ENCODE measurements at places on chromosomes 1 and 21.

DNA sequence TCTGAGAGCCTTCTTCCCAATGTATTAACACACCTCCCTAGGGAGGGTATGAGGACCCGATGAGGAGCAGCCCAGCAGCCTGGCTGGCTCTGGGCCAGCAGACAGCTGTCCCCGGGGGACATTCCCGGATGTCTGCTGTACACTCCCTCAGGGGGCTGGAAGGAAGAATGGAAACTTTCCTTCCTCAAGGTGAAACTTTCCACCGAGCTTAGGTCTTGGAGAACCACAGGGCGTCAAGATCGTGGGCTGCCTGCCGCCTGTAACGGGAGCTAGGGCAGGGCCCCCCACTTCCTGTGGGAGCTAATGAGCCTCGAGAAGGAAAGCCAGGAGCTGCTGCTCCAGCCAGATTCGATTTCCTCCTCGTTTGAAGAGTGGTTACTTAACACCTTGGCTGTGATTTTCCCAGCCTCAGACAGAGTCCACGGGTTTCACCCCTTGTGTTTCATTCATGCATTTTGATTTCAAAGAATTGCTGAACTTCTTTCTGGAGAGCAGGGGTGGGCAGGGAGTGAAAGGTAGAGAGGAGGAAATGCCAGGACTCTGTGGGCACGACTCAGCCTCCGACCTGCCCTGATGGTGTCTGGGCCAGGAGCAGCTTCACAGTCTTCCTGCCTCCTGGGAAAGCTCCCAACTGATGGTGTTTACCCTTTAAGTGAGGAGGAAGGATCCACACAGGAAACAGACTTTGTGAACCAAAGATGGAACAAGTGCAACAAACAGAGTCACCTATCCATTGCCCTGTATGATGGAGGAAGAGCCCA lies 29.7 kb downstream of the UBE2T start:
- no peak for DNase-seq

- peak; percentile 87 for DNase-seq
Observed at GRCh38 chr1:7940745-7941436, at the start of gene TNFRSF9. TSS of gene TNFRSF9 (minus strand) at chr1:7940839. CDS start at chr1:7939994, 845 bp downstream.

- no peak for DNase-seq
Observed at GRCh38 chr1:43890815-43891214, 42.8 kb upstream of the ARTN start.

GRCh38 chr1:180800945-180801344 lies 111.8 kb upstream of the KIAA1614 start:
- no peak for DNase-seq

DNA sequence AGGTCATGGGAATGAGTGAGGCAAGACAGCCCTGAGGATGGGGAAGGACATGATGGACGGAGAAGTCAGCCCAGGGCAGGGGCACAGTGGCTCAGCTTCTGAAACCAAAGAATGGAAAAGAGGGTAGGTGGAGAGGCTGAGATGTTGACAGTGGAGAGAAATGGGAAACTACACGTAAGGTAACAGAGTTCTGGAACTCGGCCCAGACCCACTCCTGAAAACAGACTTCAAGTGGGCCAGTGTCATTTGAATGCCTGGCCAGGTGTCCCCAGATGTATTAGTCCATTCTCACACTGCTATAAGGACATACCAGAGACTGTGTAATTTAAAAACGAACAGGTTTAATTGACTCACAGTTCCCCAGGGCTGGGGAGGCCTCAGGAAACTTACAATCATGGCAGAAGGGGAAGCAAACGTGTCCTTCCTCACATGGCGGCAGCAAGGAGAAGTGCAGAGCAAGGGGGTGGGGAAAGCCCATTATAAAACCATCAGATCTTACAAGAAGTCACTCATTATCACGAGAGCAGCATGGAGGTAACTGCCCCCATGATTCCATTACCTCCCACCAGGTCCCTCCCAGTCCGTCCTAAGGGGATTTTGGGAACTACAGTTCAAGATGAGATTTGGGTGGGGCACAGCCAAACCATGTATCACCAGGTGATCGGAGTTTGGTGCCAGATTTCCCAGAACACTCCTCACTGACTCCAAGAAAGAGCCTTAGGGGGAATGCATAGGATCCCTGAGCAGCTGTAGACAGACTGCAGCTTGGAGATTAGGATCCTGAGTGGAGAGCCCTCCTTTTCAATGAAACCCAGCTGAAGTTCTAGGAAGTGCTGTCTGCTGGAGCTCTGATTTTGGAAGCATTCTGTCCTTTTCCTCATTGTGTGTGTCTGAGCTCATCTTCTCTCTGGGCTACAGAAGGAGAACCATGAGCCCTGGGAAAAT lies 40.3 kb downstream of the FHAD1 start:
- no peak for DNase-seq

GRCh38 chr21:45286671-45287437 lies 841 bp downstream of the POFUT2 start:
- DNase-seq = peak; percentile 38

GRCh38 chr1:209685821-209686220 lies 10.6 kb downstream of the G0S2 start:
- DNase-seq = no peak

GRCh38 chr1:63935553-63935952 lies 161.7 kb downstream of the ROR1 start:
- DNase-seq = no peak

- no peak for DNase-seq
Observed at GRCh38 chr1:193674292-193674944, 488.0 kb upstream of the B3GALT2 start.

DNA sequence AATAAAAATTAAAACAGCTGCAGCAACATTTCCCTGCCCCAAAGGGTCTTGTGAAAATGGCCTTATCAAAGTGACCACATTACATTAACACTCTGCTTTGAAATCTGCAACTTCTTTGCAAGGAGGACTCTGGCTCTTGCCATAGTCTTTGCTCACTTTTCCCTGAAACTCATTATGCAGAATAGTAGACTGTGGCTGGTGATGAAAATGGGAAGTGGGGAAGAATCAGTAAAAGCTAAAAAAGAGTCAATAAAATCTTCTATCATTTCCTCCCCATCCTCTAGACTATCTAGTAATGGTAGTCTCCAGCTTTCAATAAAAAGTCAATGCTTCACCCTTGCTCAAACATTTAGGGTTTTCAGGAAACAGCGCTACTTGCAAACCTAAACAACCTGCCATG lies 18.6 kb upstream of the NUP133 start:
- DNase-seq = no peak

- DNase-seq = no peak
Observed at GRCh38 chr21:32172106-32172505, 106.7 kb downstream of the MIS18A start.

GRCh38 chr1:30422251-30422650 lies 301.1 kb downstream of the MATN1 start:
- peak; percentile 39 for DNase-seq

DNA sequence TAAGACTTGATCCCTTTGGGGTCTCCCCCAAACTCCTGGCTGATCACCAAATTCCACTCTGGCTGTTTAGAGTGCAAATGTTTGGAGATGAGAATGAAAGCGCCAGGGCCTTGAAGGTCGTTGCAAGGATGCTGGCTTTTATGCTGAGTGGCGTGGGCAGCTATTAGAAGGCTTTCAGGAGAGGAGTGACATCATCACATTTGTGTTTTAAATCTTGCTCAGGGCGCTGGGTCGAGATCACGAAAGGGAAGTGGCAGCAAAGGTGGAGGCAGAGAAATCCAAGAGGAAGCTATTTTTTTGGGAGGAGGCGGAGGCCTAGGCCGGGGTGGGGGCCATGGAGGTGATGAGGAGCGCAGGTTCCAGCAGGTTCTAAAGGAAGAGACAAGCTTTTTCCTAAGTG lies 49.3 kb downstream of the PDE9A start:
- DNase-seq = no peak

Measured in activated CD8-positive, alpha-beta memory T cell treated with anti-CD3 and anti-CD28 coated beads, Interleukin-2, amount 50 U/mL, for 48 hours (primary cell).